ENCODE measurements at places on chromosomes 12 and 14.

- DNase-seq: peak; percentile 85
These were observed 43.0 kb upstream of the TSPAN9 start for GRCh38 chr12:3034067-3034750.

DNA sequence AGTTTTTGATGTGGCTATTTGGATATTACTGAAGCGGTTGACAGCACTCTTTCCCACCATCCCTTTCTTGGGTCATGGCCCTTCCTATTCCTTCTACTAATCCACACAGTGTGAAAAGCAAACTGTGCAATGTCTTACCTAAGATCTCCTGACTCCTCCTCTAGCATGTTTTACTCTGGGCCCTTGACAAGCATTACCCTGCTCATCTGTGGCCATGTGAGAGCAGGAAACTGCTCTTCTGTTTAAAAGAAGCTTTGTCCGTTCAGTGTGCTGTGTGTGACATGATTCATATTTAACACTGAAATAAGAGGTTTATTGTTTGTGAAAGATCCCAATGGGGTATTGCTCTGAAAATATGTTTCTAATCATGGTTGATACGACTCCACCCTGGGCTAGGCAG lies 1022.5 kb downstream of the AACS start:
- no peak for DNase-seq

DNA sequence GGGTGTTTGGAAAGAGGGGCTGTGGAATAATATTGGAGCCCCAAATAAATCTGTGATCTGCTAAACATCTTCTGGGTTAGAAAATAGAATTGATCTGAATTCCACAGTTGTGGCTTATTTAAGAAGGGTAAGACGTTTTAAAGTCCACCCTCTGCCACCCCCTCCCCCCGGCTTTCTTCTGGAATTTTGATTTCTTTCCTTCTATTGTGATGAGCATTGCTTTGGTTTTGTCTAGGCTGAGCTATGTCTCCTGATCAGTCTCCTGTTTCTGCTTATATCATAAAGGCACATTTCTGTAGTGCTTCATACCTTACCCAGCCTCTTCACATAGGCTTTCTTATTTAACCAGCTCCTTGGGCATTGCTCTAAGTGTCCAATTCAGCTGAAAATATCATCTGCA lies 77.3 kb upstream of the SLC38A2 start:
- no peak for DNase-seq

DNA sequence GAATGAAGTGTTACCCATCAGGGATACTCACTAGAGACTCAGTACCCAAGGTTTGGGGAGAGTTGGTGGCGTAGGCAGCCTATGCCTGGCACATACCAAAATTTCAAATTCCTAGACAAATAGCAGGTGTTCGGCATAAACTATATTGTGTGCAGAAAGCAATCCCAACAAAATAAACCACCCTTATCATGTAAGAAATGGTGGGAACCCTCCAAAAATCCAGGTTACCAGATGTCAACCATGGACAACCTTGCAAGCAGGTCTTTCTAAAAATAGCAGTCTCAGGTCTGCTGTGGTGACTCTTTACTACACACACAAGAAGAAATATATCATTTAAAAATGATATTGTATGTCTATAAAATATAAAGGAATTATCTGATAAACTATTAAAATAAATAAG lies 17.7 kb upstream of the PTGER2 start:
- no peak for DNase-seq

DNA sequence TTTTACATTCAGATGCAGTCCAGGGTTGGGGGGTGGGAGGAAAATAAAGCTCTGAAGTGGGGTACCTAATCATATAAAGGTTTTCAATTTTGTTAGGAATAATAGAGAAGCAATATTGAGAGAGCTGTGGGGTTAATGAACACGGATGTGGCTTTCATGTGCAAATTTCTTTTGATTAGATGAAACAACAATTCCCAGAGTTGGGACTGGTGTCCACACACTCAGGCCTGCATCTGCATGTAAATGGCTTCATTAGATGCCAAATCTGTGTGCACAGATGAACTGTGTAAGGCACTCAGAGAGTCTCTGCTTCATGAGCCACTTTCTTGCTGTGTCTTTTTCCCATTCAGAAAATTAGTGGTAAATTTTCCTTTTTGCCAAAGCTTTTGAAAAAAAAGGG lies 377.1 kb upstream of the NOVA1 start:
- DNase-seq: no peak

GRCh38 chr14:21026274-21026987 lies 1.6 kb upstream of the NDRG2 start:
- DNase-seq: no peak

GRCh38 chr12:96571101-96571862 lies 81.9 kb downstream of the CFAP54 start:
- no peak for DNase-seq

DNA sequence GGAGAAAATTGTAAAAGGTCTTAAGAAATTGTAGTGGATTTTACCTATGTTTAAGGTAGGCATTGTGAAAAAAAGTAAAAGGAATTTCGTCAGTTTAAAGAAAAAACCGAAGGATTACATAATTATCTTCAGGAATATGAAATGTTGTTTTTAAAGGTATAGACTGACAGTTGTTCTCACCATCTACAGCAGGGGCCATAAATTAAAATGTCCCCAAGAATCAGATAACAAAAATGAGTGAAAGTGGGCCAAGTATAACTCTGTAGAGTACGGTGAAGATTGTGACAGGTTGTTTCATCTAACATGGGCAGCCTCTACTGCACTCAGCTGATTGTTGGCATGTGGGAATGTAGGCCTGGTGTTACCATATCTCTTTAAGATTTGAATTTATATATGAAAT lies 38.3 kb downstream of the YLPM1 start:
- DNase-seq: no peak

DNA sequence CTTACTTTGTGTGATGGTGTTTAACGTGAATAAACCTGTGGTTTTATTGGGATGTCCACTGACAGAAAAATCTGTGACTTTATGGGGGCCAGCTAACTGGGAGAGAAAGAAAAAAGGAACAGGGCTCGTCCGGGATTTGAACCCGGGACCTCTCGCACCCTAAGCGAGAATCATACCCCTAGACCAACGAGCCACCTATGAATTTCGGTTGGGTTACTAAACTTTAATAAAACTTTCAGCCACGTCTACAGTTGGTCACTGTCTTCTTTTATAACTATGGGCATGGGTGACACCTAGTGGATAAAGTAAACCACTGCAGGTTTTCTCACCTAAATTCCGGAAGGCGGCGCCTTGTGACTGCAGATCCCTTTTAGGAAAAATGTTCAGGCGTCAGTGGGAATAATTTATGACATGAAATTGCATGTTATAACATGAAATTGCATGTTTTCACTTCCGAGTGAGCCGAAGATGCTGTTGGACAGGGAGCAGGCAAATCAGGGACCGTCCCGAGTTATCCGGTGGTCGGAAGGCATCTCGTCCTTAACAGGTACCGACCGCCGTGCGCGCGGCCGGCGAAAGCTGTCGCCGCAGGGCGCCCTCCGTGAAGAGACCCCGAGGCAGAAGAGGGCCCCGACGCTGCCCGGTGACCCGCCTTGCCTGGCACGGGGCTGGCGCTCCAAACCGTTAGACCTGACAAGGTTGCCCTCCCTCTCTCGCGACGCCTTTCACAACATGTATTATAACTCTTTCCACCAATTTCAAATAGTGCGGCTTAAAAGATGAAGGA lies 18.2 kb upstream of the RNASE12 start:
- peak; percentile 76 for DNase-seq

DNA sequence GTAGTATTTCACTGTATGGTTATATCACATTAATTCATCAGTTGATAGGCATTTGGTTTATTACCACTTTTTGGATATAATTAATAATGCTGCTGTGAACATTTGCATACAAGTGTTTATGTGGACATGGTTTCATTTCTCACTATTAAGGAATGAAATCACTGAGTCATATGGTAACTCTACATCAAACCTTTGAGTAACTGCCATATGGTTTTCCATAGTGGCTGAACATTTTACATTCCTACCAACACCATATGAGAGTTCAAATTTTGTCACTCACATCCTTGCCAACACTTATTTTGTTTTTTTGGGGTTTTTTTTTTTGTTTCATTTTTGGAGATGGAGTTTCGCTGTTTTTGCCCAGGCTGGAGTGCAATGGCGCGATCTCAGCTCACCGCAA lies 30.2 kb upstream of the EAPP start:
- DNase-seq: no peak

- no peak for DNase-seq
These were observed 3.7 kb upstream of the TMPRSS12 start for GRCh38 chr12:50839042-50839441.

DNA sequence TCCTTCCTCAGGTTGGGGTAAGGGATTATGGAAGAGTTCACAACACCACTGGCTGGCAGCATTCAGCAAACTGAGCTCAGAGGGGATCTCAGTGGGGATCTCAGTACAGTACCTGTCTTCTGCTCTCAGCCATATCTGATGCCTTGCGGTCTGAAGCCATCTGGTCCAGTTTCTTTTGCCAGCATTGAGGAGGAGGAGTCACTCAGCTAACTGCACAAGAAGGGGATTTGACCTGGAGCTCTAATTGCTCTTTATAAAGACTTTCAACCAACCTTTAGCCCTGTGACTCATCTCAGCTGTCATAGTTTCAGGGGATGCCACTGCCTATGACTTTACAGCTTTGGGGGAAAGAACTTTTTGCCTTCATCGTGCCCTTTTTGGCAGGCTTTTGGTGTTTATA lies 44.9 kb downstream of the JKAMP start:
- no peak for DNase-seq

DNA sequence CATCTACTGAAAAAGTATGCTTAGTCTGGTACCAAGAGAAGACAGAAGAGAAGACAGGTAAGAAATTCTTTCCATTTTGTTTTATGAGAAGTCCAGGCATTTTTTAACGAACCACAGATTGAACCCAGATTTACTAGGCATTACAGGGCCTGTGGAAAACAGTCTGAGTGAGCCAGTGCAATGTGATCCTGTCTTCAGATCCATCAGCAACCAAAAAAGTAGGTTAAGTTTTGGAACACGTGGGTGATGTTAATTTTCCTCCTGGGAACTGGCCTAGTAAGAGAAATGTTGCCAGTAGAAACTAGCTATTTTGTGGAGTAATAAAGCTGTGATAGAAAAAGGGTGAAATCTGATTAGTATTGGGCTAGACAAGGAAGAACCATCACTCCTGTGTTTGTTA lies 440.9 kb upstream of the SEL1L start:
- DNase-seq: no peak

DNA sequence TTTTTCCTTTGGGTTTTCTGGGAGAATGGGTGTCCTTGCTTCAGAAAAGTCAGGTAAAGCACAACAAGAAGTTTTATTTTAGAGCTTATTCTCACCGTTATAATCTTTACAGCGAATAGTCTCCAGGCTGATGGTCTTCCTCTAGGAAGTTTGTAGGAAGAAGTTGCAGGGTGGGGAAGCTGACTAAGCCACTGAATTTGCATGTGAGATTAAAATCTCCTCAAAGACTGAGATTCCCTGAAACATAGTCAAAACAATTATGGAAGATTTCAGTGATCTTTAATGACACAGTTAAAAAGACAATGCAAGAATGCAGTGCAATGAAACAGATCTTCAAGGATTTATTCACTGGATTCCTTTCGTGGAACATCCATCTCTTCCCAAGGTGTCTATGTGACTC lies 1.2 kb downstream of the TAS2R10 start:
- no peak for DNase-seq

- DNase-seq: no peak
These were observed 22.5 kb downstream of the MAP3K12 start for GRCh38 chr12:53476769-53477209.

All from body of pancreas (tissue), 4 donors.